Fibroblast of upper back skin (primary cell): ENCODE measurements at places on chromosomes 5 and 9.

DNA sequence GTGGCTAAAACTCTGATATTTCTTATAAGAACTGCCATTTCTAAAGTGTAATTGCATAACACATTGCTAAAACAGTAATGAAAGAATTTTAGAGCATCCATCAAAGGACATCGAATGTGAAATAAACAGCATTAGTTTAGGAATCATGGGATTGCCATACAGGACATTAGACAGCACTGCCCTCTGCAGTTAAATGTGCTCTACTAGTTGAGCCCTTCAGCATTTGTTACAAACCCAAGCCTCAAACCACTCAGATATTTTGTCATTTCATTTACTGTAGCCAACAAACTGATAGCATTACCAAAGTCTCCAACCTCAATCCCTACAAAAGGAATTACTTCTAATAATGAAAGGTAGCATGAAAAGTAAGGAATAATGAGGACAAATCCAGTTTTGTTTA is 116.8 kb upstream of the COX7C start:
- no peak for DNase-seq

- no peak for DNase-seq
Measured at GRCh38 chr5:78187172-78187571, 107.3 kb downstream of the AP3B1 start.

GRCh38 chr5:40410231-40410861 is 269.4 kb upstream of the PTGER4 start:
- peak; percentile 92 for DNase-seq

- no peak for DNase-seq
Measured at GRCh38 chr5:166977911-166978422, 1313.5 kb upstream of the WWC1 start.

- DNase-seq: peak; percentile 39
Measured at GRCh38 chr5:143279698-143280097, 123.8 kb downstream of the NR3C1 start.

- no peak for DNase-seq
Measured at GRCh38 chr9:98615633-98616032, 93.1 kb downstream of the GABBR2 start.

DNA sequence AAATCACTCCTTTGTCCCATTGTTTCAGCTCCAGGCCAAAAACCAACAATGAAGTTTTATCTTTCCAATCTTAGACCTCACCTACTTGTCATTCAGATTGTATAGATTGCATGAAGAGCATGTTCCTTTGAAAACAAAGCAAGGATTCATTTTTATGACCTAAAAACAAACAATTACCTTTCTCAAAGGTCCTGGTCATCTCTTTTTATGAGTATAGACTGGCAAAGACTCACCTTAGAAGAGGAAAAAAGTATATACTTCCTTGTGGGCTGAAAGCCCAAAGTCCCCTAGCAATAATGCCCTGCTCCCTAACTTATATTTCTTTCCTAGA is 28.4 kb upstream of the TLE1 start:
- no peak for DNase-seq

GRCh38 chr5:135190416-135191083 is 156.5 kb upstream of the PITX1 start:
- no peak for DNase-seq

- peak; percentile 15 for DNase-seq
Measured at GRCh38 chr5:135569755-135570452, 8.9 kb downstream of the CXCL14 start.

DNA sequence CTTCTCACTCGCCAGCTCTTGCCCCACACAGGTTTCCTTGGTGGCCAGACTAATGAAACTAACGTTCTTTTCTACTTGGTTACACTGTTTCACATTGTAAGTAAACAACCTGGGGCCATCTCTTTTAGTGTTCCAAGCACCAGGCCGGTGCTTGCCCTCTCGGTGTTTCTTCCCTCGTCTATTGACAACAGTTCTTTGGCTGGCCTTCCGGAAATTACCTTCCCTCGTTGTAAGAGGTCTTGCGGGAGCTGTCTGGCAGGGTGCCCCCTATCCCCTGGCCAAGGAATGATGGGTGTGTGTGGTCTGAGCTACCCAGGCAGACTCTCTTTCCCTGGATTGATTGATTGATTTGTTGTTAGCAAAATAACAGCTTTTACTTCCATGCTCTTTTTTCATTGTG is 918 bp upstream of the MYMK start:
- no peak for DNase-seq

- no peak for DNase-seq
Measured at GRCh38 chr9:94798708-94799107, 72.2 kb downstream of the AOPEP start.

DNA sequence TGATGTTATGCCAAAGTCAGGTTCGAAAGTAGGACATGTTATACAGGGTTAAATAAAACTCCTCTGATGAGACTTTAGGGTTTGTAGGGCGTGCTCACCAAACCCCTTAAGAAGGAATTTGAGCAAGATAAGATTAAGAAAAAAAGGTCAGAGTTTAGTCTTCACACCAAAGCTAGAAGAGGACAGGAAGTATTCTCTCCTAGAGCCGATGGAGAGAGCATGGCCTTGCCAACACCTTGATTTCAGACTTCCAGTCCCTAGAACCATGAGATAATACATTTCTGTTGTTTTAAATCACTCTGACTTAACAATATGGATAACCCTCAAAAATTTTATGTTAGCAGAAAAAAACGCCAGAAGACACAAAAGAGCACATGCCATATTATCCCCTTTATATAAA is 16.3 kb upstream of the PLCXD3 start:
- peak; percentile 0 for DNase-seq

GRCh38 chr5:36199620-36200019 is 42.1 kb downstream of the NADK2 start:
- peak; percentile 40 for DNase-seq

DNA sequence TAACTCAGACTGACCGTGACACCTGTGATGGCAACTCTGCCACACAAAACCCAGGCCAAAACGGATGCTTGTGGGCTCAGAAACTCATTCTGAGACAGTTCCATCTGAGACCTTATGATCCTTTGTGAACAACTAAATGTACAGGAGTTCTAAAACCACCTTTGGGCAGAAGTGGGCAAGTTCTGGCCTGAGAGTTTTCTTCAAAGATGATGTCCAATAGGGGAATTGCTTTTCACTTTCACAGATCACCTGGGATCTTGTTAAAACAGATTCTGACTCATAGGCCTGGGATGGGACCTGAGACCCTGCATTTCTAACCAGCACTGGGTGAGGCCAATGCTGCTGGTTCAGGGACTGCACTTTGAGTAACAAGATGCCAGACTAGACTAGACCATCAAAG is 67.8 kb upstream of the SLC25A51 start:
- DNase-seq: no peak

DNA sequence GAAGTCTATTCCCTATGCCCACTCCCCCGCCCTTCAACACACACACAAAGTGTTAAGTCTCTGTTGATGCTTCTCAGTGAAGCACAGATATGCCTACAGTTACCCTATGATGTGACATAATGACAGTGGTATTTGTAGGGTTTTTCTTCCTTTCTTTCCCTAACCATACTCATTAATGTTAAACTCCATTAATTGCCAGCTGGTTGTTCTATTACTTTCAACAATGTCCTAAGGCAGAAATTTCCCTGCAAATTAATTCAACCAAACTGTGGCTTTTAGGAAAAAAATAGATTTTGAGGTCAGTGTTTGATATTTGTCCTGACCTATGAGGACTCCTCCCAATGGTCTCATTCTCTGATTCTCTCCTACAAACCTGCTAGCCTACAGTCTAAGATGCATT is 38.2 kb upstream of the SLCO6A1 start:
- no peak for DNase-seq

DNA sequence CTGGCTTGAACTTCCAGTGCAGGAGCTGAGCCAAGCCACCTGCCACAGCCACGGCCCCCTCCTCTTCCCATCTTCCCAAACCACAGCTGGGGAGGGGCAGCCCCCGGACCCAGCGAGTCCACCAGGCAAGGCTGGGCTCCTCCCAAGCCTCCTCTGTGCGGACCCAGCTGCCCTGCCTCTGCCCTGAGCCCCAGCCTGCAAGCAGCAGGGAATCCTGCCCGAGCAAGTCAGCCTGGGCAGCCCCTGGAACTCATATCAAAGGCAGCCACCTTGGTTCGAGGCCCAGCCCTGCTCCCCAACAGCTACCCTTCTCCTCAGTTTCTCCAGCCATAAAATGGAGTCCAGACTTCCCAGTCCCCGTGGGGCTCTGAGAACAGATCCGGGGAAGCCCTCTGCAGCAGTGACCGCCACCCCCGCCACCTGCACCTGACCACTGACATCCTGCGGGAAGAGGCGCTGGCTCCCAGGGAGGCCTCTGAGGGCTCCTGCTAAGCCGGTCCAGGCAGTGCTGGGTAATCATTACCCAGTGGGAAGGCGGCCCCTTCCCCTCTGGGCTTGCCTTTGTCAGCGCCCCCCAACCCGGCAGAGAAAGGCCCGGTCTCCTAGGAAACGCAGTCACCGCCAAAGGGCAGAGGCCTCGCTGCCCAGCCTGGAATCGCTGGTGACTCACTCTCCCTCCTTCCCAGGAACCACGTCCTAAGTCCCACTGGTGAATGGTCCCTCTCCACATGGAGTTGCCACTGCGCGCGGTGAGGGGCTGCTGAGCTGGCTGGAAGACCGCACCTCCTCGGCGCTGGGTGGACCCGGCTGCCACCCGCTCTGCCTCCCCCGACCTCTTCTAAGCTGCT is 1.5 kb downstream of the VAV2 start:
- DNase-seq: peak; percentile 56

- peak; percentile 76 for DNase-seq
Measured at GRCh38 chr9:5582835-5583195, 46.1 kb upstream of the RIC1 start.

GRCh38 chr5:150247726-150248125 is 41.8 kb downstream of the CAMK2A start:
- no peak for DNase-seq

DNA sequence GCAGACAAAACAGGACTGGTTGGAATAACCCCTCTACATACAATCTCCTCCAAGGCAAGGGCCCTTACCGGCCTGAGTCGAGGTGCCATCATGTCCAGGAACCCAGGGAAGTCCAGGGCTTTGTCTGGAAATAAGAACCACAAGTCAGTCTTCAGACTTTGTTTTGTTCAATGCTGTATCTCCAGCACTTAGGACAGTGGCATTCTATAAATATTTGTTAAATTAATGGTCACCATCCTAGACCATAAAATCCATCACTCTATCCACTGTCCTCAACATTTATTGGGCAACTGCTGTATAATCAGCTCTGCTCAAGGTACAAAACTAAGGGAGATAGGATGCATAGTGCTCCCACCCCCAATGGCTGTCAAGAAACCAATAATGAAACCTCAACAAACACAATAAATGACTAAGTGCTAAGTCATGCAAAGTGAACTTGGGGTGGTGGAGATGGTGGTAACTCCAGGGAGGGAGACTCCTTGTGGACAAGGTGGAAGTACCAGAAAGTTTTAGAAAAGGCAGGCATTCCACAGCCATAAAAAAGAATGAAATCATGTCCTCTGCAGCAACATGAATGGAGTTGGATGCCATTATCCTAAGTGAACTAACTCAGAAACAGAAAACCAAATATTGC is 5.0 kb downstream of the RELL2 start:
- DNase-seq: peak; percentile 56

DNA sequence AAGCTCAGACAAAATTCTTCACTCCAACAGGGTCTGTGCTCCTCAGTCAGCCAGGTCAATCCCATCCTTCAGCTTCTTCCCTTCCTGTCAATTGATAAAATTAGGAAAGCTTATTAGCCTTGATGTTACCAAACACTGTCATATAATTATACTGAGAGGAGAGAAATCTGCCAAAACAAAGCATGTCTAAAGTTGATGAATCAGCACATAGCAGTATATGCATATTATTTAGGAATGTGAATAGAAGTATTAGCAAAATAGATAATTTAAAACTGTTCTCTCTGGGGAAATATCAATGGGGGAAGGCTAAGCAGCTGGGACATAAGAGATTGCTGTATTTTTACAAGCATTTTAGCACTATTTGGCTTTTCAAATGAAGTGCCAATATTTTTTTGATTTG is 107.1 kb downstream of the SAXO1 start:
- DNase-seq: no peak

GRCh38 chr5:15502208-15502607 is 2.2 kb downstream of the FBXL7 start:
- DNase-seq: peak; percentile 74

DNA sequence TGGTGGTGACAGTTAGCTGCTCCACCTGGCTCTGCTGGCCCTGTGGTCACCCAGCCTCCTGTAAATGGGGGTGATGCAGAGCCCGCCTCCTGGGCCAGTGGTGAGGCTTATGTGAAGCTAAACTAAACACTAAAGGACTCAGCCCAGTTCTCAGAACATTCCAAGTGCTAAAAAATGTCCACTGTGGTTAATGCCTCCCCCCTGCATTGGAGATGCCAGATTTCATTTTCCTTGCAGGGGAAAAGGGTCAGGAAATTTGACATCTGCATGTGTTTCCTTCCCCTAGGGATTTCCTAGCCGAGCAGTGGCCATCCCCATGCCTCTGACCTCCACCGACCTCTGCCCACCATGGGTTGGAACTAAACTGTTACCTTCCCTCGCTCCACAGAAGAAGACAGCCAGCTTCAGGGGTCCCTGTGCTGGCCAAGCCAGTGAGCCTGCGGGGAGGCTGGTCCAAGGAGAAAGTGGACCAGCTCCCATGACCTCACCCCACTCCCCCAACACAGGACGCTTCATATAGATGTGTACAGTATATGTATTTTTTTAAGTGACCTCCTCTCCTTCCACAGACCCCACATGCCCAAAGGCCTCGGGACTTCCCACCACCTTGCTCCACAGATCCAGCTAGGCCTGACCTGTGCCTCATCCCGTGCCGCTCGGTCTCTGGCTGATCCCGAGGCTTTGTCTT is 13.0 kb downstream of the CD74 start:
- DNase-seq: peak; percentile 21

DNA sequence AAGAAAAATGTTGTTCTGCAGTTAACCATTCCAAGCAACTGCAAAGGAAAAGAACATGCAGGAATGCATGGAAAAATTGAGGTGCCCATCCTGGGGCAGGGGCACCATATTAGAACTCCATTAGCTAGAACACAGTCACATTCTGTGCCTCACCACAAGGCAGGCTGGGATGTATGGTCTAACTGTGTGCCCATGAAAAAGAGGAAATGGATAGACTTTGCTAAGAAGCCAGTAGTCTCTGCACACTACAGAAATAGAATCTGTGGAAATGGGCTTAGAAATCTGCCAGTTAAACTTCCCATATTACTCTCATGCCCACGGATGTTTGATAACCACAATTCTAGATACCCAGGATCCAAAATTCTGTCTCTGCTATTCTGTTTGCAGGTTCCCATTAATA is 423.8 kb upstream of the SMARCA2 start:
- DNase-seq: no peak

DNA sequence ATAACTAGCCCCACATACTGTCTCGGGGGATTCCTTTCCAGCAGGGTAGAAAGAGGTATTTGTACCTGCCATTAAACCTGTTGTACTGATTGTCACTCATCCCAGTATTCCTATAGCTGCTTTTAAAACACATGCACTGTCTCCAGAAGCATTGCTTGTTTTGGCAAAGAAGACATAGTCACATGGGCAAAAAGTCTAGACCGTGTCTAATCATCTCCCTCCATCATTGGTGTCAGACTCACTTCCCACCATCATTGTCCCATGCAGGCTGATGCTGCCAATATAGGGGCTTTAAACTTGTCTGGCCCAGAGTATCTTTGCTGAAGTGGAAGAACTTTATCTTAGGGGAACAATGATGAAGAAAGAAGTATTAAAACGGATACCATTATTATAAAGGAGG is 12.6 kb downstream of the DNAJC21 start:
- DNase-seq: no peak
